ENCODE measurements at places on chromosomes 7 and 10. TPM values are rescaled to one million over a fixed set of nuclear protein-coding genes. Genes with fewer than 3 reads are reported as not detected.

- no peak for DNase-seq
These were observed 190.1 kb upstream of the STK17A start for GRCh38 chr7:43392638-43393330.

DNA sequence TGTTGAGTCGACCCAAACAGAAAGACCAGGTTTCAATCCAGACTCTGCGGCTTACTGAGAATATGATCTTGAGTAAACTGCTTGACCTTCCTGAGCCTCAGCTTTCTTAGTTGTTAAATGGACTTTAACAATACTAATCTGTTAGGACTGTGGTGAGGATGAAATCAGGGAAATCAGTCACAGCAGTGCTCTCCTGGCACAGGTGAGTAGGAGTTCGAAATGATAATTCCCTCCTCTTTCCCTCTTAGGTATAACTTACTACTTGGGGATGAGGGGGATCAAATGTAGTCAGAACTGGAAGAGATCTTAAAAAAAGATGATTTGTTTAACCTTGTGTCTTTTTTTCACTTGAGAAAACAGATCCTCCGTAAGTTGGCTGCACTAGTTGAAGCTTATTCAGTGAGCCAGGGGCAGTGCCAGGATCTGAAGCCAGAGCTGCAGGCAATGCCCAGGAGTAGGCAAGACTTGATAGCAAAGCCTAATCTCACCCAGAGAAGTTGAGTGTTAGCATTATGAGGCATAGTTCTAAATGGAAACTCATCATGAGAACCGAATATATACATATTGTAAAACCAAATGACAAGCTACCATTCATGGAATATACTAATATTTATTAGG lies 1.8 kb upstream of the MAGI2 start:
- no peak for DNase-seq

GRCh38 chr10:124464028-124464965 lies 2.7 kb downstream of the LHPP start:
- no peak for DNase-seq

GRCh38 chr10:70437721-70438120 lies 3.8 kb downstream of the NODAL start:
- no peak for DNase-seq

- DNase-seq, result no peak
These were observed 82.7 kb downstream of the REEP3 start for GRCh38 chr10:63603709-63604445.

DNA sequence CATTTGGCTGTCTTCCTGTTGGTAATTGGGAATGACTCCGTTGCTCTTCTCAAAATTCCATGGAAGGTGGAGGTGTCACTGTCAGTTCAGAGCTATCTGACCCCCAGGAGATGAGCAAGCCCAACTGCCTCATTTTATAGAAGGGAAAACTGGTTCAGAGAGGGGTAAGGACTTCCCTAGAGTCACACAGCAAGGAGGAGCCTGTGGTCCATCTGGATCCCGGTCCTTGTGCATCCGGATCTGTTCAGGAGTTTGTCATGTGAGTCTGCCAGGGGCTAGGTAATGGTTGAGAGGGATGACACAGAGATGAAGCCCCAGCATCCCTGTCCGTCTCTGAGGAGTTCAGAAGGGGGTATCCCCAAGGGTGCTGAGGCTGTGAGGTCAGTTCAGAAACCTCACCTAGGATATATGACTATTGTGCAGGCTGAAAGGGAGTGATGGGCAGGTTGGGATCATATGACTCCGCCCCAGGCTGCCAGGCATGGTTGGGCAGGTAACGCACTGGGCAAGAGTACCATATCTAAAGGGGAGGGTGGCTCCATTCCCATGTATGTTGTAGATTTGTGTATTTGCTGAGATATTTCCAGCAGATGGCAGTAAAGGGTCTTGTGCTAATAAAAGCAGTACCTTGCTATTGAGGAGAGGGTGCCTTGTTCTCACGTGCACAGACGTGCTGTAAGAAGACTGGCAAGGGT lies 16.0 kb upstream of the SLC29A3 start:
- no peak for DNase-seq

DNA sequence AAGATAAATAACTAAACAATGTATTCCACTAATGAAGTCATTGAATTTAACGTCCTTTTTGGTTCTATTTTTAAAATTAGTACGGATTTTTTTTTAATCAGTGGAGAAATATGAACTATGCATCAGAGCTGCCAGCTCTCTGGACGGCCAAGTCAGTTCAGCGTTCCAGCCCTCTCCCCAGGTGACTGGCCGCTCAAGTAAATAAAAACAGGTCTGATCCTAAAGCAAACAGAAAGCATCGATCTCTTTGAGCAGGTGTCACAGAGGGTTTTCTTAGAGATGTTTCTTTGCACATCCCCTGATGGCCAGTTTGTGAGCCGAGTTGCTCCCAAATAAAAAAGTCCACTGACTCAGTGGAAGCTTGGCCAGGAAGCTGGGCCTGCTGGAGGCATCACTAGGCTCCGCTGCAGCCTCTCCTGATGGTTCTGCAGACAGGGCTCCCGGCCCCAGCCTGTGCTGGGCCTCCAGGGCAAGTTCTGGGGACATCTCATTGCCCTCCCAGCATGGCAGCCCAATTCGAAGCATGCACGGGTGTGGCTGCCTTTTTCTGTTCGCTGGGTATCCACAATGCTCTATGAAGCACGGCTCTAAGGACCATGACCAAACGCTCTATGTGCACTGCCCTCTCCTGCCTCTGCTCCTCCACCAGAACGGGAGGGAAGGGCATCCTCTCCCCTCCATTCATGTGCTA lies 74.7 kb upstream of the PPP2R2D start:
- no peak for DNase-seq

Gene TSPAN33
- total RNA-seq, result 7.5 TPM

Gene OPALIN
- not detected for total RNA-seq

GRCh38 chr7:28708033-28708951 lies 249.8 kb downstream of the TRIL start:
- no peak for DNase-seq

DNA sequence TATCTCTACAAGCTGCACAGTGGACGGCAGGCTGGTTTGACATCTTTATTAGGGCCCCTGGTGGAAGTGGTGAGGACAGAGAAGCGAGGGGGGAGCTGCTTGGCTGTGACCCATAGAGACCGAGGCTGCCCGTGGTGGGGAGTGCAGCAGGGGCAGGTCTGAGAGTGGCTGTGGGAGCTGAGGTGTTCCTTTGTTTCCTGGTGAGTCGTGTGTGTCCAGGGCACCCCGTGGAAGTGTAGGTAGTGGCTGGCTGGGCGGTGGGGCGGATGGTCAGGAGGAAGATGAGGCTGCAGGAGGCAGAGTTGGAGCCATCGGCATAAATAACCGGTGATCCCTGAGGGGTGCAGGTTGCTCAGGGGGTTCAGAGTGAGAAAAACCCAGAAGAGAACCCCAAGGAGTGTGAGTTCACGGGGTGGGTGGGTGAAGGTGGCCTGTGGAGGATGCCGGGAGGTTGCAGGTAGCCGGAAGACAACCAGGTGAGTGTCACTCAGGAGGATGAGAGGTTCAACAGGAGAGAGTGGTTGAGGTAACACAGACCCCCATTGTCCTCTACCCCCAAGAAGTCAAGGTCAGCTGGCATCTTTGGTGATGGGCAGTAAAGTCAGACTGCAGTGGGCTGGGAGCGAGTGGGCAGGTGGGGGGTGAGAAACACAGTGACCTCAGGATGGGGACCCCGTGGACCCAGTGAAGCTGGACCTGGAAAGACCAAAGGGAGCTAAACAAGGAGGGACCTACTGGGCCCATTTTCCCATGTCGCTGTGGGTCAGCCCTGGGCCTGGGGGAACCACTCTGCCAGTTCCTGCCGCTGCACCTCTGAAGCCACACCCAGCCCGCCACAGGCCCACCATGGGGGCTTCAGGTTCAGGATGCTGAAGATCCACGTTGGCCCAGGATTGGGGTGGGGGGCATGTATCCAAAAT lies 7.8 kb downstream of the ATP6V0E2 start:
- DNase-seq, result no peak

Gene DDC
- 74.7 TPM for total RNA-seq

Gene PDZD7
- total RNA-seq, result 0.21 TPM

Gene C10orf143
- 3.4 TPM for total RNA-seq

DNA sequence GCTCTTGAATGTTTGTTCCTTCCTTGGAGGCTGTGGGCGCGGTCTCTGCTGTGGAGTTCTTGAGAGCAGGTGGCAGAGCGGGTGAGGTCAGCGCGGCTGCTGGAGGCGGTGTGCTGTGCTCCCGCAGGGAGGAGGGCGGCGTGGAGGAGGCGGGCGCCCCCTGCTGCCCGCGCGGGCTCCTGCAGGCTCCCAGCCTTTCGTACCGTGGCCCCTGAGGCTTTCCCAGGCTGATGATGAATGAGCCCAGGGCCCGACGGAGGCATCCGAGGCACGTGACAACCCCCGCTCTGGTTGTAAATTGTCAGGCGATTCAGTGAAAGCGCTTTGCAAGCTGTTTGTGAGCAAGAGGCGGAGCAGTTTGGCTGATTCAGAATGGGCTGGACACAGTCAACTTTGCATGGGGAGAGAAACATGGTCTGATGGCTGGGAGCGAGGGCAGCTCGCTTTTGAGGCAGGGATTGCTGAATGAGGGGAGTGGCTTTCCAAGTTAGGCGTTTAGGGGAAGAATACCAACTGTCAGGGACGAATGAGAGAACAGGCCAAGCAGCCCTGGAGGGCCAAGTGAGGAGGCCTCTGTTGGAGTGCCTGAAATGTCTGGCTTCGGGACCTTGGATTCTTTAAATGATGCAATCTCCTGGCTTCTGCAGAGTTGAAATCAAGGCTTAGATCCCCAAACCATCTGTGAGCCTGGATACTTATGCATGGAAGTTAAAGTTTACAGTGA lies 46.6 kb downstream of the CDHR3 start:
- DNase-seq, result peak; percentile 93

DNA sequence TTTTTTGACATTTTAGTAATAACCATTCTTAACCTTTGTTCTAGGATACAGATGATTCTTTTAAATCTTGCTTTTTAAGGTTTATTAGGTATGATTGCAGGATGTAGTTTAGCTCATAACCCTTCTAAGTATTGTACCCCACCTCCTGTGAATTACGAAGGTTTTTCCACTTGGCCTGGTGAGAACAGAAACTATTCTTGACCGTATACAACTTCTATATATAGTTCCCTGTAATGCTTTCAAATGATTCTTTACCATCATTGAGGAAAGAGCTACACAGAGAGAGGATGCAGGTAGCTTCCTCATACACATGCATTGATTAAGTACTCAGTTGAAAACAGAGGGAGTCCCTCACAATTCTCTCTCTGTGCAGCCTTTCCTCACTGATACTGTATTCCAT lies 86.3 kb downstream of the PALS2 start:
- no peak for DNase-seq

Gene ACSM6
- total RNA-seq, result not detected

- DNase-seq, result no peak
These were observed 67.3 kb upstream of the DNAJB12 start for GRCh38 chr10:72421885-72422540.

DNA sequence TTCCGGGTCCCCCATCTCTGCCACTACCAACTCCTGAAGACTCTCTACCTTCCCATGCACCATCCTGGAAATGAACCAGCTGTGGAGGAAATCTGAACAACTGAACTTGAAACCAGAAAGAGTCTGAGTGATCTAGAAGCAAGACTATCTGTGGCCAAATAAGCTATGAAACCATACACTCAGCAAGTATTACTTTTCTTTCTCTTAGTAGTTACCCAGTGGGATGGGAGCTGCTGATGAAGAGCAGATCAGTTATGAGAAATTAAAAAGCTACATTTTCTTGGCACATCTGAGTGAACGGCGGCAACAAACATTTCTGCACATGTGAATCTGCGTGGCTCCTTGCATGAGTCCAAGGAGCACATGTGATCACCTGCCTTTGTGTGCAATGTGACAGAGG lies 31.6 kb upstream of the AGK start:
- no peak for DNase-seq

Gene CPA2
- total RNA-seq, result 1.1 TPM

DNA sequence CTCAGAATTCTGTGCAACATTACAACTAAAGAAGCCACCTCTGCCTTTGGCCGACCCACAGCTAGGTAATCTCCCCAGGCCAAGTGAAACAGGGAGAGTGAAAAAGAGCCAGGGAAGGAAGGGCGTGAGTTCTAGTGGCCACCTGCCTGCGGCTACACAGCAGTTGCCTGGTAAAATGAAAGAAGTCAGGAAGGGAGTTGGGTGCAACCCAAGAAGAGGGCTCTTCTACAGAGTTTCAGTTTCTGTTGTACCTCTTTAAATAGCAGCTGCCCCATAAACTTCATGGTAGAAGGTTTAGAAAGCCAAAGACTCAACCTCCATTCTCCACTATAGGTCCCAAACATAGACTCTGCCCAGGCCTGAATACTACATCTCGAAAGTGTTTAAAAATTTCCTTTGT lies 76.2 kb upstream of the TMEM168 start:
- DNase-seq, result no peak

Gene TAC1
- 1.7 TPM for total RNA-seq

Gene PPP1R9A
- 24.5 TPM for total RNA-seq

- no peak for DNase-seq
These were observed 323.4 kb downstream of the PARD3 start for GRCh38 chr10:34491678-34492077.

GRCh38 chr10:1467334-1468076 lies 269.8 kb downstream of the ADARB2 start:
- DNase-seq, result no peak

DNA sequence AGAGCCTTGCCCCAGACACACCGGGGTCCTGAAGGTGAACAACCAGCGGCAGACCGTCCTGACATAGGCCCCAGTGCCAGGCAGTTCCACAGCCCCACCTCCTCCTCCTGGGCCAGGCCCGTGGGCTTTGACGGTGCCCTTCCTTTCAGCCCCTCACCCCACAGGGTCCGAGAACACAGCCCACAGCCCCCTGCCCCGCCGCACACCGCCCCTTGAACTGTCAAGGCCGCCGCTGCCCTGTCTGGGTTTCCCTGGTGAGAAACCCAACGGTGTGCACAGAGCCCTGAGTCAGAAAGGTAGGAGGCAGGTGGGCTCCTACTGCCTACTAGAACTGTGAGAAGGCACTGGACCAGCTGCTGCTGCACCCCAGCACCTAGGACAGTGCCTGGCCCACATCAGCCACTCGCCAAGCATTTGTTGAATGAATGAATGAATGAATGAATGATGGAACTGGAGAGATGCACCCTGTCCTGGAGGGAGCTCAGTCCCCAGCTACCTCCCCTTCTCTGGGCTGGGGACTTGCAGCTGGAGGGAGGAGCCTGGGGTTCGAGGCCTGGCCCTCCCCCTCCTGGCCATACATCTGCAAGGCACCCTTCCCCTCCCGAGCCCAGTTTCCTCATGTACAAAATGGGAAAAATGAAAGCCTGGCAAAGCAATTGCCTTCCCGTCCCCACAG lies 117.9 kb downstream of the SLIT1 start:
- DNase-seq, result no peak

Gene MBLAC1
- 2.7 TPM for total RNA-seq

All from left colon (tissue), 2 donors.